ENCODE measurements at places on chromosomes 16 and 17.

DNA sequence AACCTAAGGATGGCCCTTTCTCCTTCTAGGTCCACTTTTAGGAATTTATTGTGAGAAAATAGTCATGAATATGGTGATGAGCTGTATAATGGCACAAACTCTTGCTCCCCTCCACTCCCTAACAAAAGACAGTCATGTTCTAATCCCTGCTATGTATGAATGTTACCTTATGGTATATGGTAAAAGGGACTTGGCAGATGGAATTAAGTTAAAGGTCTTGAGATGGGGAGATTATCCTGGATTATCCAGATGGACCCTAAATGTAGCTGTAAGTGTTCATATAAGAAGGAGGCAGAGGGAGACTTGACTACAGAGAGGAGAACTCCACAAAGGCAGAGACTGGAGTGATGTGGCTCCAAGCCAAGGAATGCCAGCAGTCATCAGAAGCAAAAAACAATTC is 296.1 kb downstream of the SOX9 start:
- DNase-seq, result no peak

DNA sequence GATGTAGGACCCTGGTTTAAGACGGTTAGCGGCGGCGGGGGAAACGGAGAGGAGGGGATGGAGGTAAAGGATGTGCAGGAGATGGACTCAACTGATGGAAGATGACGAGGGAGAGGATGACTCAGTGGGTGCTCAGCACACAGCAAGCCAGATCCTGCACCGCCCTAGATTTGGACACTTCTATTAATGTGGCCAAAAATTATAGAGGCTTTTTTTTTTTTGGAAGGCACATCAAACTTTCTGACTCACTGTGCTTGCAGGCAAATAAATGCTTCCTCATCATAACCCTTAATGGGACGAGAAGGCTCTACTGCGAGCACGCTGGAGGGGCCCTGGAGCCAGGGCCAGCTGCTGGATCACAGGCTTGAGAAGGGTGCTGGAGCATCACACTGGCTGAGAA is 36.0 kb downstream of the RTN4RL1 start:
- DNase-seq, result no peak

- no peak for DNase-seq
These were observed 1.3 kb upstream of the TMEM92 start for GRCh38 chr17:50272711-50273653.

- no peak for DNase-seq
These were observed 390 bp downstream of the SEZ6L2 start for GRCh38 chr16:29898804-29899515.

DNA sequence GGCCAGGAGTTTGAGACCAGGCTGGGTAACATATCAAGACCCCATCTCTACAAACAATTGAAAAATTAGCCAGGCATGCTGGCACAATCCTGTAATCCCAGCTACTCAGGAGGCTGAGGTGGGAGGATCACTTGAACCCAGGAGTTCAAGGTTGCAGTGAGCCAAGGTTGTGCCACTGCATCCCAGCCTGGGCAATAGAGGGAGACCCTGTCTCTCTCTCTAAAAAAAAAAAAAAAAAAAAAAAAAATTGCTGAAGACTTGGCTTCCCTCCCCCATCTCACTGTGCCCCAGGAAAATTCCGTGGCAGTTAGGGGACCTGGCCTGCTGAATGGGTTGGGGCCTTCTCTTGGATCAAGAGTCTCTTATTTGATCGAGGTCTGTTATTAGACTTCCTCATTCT is at the start of gene ODF4:
TSS of gene ODF4 (plus strand) at position 301 of the 400 bp plus-strand sequence. CDS start 212 bp downstream, outside the sequence.
- DNase-seq, result no peak

DNA sequence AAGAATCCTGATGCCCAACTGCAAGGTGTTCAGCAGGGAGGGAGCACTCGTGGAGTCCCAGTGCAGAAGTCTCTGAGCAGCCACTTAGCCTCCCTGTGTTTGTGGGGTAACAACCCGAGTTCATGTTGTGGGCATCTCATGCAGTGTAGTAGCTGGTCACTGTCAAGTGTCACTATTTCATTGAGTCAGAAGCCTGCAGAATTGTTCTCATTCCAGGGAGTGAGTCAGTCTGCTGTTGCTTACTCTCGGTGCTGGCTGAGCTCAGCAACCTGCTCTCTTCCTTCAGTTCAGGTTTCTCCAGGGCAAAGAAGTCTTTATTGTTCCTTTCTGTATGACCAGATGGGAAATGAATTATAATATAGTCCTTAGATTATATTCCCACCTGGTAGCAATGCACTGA is 24.1 kb downstream of the HMOX2 start:
- no peak for DNase-seq

- peak; percentile 56 for DNase-seq
These were observed 103.0 kb downstream of the RAB11FIP4 start for GRCh38 chr17:31494259-31495021.

DNA sequence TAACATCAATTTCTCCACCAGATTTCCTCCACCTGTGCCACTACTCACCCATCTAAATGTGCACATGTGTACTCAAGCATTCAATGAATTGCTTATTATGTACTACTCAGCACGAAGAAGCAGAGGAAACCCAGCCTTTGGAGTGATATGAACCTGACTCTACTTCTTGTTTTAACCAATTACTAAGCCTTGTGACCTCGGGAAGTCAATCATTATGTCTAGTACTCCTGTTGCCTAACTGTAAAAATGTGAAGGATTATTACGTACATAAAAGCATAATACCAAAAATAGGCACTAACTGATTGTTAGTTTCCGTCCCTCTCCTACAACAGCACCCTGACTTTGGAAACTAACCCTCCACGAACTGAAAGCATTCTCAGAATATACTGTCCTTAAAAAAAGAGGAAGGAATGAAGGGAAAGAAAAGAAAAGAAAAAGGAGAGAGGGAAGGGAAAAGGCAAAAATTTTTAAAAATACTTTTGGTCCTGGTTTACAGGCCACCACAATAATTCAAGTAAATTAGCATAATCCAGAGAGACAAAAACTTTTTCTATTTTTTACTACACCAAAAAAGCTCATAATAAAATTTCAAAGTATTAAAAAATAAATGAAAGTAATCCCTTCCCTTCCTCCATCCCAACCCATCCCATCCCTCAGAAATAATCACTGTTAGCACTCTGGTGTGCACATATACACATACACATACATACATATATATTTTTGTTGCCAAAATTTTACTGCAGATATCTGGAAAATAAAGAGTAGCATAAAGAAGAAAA is 53.6 kb downstream of the KANSL1 start:
- no peak for DNase-seq

- DNase-seq, result no peak
These were observed 858 bp upstream of the SMARCE1 start for GRCh38 chr17:40648384-40648968.

GRCh38 chr17:44396946-44397345 is 7.5 kb upstream of the ITGA2B start:
- no peak for DNase-seq

- no peak for DNase-seq
These were observed 1.1 kb downstream of the CHTF8 start for GRCh38 chr16:69131167-69131838.

GRCh38 chr16:82936941-82937551 is 310.3 kb downstream of the CDH13 start:
- no peak for DNase-seq

- no peak for DNase-seq
These were observed 24.8 kb downstream of the MRM3 start for GRCh38 chr17:806781-807522.

DNA sequence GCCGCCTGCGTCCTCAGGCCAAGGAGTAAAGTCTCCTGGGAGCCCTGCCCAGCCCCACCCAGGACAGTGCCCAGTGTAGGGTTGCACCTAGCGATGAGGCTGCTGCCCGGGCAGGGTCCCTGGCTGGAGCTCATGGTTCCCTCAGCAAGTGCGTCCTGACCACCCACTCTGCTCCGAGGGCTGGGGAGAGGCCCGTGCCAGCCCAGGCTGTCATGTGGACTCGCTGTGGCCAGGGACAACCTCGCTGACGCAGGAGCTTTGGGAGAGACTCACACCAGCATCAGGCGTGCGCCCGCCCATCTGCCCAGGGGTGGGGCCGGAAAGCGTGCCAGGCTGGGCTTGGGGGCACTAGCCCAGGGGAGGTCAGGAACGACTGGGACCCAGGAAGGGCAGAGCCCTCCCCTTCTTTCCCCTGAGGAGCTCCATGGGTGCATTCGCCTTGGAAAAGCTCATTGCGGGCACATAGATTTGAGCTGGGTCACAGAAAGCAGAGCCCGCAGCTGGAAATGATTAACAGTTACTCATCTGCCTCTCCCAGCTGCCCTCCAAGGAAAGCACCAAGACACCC is 19.7 kb downstream of the DPEP1 start:
- no peak for DNase-seq

GRCh38 chr17:13395346-13395745 is 206.4 kb downstream of the HS3ST3A1 start:
- no peak for DNase-seq

GRCh38 chr16:82671741-82672140 is 45.0 kb downstream of the CDH13 start:
- DNase-seq, result no peak

- no peak for DNase-seq
These were observed 18.7 kb upstream of the BEAN1 start for GRCh38 chr16:66408163-66409048.

DNA sequence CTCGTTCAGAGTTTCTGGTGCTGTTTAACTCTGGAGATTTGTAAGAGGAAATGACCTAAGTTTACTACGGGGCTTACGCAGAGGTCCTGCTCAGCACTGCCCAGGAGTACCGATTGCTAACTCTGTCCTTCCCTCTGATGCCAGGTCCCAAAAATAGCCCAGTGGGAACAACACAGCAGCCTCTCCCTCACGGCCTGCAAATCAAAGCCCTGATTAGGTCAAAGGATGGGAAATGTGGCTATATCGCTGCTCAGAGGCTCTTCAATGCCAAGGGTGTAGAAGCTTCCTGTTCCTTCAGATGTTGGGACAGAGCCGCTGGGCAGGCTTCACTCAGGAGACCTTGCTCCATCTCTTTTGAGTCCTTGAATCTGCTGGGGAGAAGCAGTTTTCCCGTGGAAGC is 174.2 kb upstream of the KCNJ16 start:
- no peak for DNase-seq

DNA sequence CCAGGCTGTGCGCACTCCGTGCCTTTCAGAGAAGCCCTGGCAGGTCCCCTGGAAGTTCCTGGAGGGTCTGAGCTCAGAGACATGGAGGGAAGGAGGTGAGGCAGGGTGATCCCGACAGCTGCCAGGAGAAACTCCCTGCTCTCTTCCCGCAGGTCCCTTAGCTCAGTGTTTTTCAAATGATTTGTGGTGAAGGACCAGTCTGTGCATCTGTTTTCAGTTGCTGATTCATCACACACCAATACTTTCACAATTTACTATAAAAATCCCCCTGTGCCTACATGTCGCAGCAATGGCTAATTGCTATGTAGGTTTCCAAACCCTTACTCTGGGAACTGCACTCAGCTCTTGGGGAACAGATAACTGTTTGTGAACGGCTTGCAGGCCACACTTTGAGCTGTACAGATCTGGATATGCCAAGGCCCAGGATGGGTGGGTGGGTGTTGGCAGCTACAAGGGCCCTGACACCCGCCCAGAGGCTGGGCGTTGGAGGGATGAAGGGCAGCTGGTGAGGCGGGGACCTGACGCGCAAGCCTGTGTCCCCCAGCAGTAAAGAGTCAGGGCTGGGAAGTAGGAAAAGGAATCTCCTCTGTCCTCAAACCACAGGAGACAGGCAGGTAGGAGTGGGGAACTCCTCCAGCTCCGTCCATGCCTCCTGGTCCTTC is 20.5 kb upstream of the EMP2 start:
- DNase-seq, result no peak

DNA sequence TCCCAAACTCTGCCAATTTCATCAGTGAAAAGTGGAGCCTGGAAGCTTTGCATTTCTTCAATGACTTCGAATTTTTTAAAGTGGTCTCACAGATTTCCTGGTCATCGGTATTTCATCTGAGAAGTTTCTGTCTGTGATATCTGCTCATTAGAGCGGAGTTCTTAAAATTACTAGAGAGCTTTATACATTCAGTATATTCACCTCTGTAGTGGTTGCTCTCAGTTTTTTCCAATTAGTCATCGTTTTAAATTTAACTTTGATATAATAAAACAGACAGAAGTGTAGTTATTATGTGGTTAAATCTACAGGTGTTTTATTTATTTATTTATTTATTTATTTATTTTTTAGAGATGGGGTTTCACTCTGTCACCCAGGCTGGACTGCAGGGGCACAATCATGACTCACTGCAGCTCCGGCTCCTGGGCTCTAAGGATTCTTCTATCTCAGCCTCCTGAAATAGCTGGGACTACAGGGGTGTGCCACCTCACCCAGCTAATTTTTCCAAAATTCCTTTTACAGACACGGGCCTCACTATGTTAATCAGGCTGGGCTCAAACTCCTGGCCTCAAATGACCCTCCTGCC is 16.0 kb downstream of the ARHGAP17 start:
- no peak for DNase-seq

DNA sequence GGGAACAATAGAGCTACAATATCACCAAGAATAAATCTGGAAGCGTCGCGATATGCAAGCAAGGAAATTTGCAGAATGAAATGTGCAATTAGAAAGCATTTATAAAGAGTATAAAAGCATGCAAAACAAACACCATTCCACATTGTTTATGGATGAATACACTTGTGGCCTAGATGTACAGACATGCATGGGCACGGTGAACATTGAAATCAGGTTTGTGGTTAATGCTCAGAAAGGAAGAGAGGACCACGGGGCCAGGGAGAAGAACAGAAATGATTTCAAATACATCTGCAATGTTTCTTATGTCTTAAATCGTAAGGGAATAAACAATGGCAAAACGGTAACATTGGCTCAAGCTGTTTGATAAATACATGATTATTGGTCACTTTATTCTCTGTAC is 235.9 kb downstream of the FOXL1 start:
- no peak for DNase-seq

GRCh38 chr16:85330006-85330693 is 217.9 kb upstream of the CIBAR2 start:
- DNase-seq, result no peak

GRCh38 chr16:55302635-55303034 is 21.4 kb upstream of the IRX6 start:
- DNase-seq, result no peak

- DNase-seq, result no peak
These were observed 53.1 kb downstream of the PLD6 start for GRCh38 chr17:17153071-17153470.

DNA sequence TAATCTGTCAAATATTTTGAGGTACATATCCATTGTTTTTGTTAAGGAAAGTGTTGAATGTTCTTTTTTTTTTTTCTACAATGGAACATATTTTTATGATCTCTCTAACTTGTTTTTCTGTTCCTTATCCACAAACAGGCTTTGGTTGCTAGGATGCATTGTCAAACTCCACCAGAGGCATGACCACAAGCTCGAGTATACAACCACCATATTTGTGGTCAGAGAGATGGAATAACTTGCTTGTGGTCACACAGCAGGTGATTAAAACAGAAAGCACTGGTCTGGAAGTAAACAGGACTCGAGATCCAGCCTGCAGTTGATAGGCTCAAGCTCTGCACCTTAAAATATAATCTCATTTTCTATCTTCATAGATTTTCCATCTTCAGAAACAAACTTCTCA is 105.8 kb upstream of the ADAMTS18 start:
- no peak for DNase-seq
